ENCODE measurements at places on chromosomes 11 and 22.
A peak's percentile ranks its signal among the peaks of the same experiment; 100 is the strongest.

DNA sequence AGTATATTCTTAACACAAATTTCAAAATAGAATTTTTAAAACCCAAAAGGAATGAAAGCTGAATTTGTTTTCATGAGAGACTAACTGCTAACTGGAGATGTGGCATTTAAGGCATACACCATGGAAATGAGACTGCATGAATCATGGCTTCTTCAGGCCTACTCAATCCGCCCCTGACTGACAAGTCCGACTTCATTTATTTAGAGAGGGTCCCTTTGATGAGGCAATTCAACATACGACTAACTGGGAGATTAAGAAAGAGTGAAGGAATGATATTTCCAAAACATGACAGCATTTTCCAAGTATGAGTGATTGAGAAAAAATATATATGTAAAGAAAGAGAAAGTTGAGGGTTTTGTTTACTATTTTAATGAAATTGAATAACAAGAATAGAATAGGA lies 720.1 kb downstream of the DLG2 start:
- no peak for DNase-seq

GRCh38 chr22:17438026-17438425 lies 68.8 kb downstream of the CECR2 start:
- no peak for DNase-seq

GRCh38 chr22:17548010-17548755 lies 15.1 kb upstream of the SLC25A18 start:
- no peak for DNase-seq

DNA sequence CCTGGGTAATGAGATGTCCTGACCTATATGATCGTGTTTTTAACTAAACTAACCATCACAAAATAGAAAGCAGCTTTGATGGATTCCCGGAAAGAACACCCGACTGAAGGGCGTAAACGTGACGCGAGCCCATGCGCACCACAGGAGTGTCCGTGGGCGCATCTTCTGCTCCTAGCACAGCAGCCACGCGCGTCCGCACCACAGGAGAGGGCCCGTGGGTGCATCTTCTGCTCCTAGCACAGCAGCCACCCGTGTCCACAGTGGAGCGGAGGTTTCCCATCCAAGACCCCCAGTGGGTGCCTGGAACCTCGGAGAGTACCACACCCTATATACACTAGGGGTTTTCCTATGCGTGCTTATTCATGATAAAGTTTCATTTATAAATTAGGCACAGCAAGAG lies 36.1 kb upstream of the NRIP3 start:
- DNase-seq: no peak

GRCh38 chr11:89489930-89490329 lies 1.2 kb downstream of the NOX4 start:
- no peak for DNase-seq

DNA sequence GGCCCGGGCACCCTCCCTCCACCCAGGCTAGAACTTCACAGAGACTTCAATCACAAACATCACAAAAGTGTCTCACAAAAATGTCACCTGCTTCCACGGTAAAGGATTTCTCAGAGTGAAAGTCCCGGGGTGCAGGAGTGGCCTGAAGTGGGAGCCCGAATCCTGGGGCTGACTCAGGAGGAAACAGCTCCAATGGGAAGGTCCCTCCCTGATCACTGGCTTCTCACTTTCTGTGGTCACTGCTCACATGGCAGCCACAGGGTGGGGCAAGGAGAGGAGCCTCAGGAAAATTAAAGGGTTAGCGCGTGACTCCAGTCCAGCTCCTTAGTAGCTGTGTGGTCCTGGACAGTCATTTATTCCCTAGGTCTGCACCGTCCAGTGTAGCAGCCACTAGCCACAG lies 564.5 kb upstream of the B3GAT1 start:
- DNase-seq: no peak

DNA sequence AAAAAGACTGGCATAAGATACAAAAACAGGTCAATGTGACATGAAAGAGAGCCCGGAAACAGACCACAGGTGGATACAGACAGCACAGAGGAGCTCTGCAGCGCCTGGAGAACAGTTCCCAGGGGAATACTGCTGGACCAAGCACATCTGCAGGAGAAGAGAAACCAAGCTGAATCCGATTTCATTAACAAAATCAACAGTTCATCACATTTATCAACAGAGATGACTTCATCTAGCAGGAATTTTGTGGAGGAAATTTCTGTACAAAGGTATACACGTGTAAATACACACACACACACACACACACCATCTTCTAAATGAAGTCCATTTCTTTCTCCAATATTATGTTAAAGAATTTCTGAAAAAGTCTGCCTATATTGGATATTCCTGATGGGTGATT lies 17.1 kb downstream of the YPEL1 start:
- DNase-seq: peak; percentile 53

DNA sequence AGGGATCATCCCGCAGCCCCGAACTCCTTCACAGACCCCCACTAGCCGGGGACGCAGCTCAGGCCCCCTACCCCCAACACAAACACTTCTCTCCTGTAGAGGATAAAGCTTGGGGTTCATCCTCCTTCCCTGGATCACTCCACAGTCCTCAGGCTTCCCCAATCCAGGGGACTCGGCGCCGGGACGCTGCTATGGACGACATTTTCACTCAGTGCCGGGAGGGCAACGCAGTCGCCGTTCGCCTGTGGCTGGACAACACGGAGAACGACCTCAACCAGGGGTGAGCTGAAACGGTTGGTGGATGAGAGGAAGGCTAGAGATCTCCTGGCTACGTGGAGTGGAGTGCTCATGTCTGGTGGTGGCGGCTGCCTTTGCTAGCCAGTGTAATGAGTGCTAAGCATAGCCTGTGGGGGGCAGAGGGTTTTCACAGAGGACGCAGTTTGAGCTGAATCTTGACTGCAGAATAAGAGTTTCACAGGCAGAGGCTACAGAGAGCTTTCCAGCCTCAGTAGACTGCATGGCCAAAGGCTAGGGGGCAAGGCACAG lies 580 bp downstream of the ILK start:
- DNase-seq: peak; percentile 82

DNA sequence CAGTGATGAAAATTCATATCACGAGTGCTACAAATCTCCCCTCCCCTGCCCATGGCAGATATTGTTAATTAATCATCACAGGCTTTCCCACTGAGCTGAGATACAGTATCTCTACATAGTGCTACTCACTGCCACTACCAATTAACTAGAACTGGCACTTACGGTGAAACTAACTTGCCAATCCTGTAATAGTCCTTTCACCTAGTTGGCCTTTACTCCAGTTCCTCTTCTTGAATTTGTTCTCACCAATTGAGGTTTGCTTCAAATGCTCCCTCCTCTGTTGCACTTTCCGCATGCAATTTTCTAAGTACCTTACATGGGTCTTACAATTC lies 11.9 kb upstream of the PRRG4 start:
- DNase-seq: no peak

DNA sequence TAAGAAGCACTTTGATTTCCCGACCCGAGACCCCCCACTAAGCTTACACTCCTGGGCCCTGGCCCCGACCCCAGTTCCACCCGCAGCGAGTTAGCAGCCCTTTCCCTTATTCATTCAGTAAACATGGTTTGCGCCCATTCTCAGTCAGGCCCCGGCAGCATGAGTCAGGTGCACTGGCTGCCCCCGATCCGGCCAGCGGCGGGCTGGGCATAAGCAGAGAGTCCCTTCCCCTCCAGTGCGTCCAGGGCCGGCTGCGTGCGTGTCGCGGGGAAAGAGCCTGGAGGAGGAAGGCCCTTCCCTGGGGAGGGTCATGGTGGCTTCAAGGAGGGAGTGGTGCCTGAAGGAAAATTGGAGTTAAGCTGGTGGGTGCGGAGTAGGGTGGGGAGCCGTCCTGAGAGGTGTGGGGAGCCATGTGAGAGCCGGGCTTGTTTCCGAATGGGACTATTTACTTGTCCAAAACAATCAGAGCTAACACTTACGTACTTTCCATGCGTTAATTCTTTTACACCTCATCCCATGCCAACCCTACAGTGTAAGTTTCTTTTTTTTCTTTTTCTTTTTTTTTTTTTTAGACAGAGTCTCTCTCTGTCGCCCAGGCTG lies 657 bp downstream of the IGHMBP2 start:
- peak; percentile 54 for DNase-seq

GRCh38 chr11:116328391-116328790 lies 444.4 kb downstream of the BUD13 start:
- no peak for DNase-seq

DNA sequence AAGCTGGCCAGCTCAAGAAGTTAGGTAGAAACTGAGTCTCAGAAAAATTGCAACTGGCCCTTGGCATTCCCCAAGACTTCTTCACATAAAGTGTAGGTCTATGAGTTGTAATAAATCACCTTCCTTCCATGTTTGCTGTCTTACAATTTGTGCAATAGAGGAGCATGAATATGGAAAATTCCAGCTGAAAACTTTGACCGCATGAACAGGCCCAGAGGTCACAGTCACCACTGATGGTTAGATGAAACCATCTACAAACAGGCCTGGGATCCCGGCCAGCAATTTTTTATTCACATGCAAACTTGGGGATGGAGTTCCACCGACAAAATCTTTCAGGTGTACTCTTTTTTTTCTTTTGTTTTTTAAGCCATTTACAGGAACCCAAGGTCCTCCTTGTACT lies 88.1 kb downstream of the SERGEF start:
- DNase-seq: no peak

- no peak for DNase-seq
Measured at GRCh38 chr11:70577258-70577603, 178.9 kb downstream of the CTTN start.

GRCh38 chr11:90803831-90804230 lies 581.0 kb upstream of the CHORDC1 start:
- DNase-seq: no peak

- DNase-seq: no peak
Measured at GRCh38 chr11:17116117-17116516, 38.6 kb upstream of the RPS13 start.

DNA sequence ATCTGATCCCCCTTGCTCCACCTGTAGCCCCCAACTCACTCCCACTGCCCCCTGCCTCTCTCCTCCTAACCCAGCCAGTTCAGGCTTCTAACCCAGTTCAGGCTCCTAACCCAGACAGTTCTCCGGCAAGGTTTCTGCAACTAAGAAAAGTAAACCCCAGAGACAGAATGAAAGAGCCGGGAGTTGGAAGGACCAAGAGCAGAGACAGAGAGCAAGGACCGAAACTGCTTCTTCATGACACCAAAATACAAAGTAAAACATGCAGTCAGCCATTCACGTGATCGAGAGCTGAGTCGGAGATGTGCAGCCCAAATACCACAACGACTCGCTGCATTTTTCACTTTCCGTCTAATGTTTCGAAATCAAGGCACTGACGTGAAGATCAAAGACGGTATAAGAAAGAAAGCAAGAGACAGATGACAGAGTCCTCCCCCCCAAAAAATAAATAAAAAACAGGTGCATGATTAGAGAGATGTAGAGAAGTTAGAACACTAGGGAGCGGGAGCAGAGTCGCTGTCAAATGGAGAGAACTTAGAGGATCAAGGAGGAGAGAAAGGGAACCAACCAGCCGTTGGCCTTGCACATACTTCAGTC lies 884 bp downstream of the IL10RA start:
- peak; percentile 59 for DNase-seq

DNA sequence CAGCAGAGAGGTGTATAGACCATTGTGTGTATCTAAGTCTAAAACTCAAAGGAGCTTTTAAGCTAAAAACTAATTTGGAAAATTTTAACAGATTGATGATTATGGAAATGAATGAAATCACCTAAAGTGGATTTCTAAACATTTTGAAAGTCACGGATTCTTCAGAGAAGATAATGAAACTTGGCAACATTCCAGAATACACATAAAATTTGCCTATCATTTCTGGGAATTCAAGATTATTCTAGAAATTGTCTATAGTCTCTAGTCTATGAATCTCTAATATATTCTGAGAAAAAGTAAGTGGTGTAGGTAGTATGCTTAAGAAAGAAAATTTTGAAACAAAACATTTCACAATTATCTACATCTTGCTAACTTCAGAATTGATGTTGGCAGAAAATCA lies 1117.9 kb upstream of the CNTN5 start:
- DNase-seq: no peak

- no peak for DNase-seq
Measured at GRCh38 chr11:953512-953911, 27.8 kb downstream of the AP2A2 start.

DNA sequence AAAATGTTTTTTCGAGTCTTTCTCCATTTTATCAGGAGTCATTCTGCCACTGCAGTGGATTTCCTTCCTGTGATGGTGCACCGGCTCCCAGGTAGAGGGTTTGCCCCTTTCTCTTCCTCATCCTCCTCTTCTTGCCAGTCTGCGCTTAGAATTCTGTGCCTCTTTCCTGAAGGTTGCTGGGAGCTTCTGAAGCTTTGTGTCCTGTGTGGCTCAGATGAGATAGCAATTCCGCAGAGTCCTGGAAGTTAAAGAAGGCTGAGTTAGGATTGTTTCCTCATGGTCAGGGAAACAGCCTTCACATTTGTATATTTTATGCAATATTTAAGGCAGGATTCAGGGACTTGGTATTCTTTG lies 264 bp downstream of the BCO2 start:
- DNase-seq: no peak

DNA sequence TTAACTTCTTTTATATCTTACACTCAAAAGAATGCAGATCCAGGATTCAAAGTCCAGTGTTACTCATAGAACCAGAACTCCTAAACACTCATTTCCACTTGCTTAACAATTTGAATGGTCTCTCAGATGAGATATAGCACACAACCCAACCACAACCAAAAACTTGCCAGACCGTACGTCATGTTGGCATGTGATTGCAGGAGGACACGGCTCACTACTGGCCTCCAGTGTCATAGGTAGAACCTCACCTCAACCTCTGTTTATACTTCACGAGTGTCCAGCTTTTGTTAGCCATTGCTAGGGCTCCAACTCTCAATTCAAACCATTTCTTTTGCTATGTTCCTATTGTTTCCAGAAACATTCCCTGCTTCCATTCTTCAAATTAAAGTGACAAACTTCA lies 58.5 kb upstream of the PDGFD start:
- DNase-seq: peak; percentile 85
